T-helper 2 cell treated with Interferon-gamma antibody and Interleukin-4, amounts not matched to agents 5 μg/mL and 100 μg/mL, for 36 hours (primary cell): ENCODE measurements at places on chromosomes 3 and 15.

- DNase-seq = no peak
These were observed 14.2 kb upstream of the NRROS start for GRCh38 chr3:196625331-196625730.

- DNase-seq = no peak
These were observed 3.1 kb downstream of the AGBL1 start for GRCh38 chr15:86082619-86083380.

GRCh38 chr15:25053000-25053815 is 98.4 kb downstream of the SNRPN start:
- no peak for DNase-seq

DNA sequence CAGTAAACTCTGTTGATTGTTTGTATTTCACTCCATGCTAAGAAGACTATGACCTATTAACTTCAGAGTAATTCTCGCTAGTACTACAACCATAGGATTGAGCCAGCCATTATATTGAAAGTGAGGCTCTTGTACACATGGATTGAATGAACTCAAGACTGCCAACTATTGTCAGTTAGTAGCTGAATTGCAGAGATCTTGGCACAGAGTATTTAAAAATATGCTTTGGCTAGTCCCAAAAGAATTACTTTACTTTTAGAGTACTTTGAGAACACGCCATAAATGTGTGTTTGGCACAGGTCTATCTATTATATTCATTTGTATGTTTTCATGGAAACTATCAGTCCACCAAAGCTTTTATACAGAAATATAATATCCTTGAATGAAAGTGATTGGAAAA is 226.7 kb upstream of the DCBLD2 start:
- no peak for DNase-seq

DNA sequence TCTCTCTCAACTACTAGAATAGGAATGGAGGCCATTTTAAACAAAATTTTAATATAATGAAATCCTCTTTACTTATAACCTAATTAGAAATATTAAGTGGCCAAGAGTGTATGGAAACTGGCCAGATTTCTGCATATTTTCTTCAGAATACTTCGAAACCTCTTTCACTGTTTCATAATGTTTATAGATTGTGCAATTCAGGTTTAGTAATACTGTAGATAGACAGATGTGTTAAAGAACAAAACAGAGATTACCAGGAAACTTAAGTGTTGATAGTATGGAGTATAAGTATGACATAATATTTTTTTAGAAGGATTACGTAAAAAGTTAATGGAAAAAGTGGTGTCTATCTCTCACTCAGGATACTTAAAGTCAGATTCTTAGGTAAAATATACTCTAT is 4.7 kb downstream of the ABHD5 start:
- no peak for DNase-seq

GRCh38 chr3:41029356-41029755 is 169.9 kb upstream of the CTNNB1 start:
- DNase-seq = no peak

- DNase-seq = no peak
These were observed 1552.3 kb downstream of the OTOL1 start for GRCh38 chr3:163048881-163049280.

- no peak for DNase-seq
These were observed 545.5 kb downstream of the NTRK3 start for GRCh38 chr15:87711026-87711425.

DNA sequence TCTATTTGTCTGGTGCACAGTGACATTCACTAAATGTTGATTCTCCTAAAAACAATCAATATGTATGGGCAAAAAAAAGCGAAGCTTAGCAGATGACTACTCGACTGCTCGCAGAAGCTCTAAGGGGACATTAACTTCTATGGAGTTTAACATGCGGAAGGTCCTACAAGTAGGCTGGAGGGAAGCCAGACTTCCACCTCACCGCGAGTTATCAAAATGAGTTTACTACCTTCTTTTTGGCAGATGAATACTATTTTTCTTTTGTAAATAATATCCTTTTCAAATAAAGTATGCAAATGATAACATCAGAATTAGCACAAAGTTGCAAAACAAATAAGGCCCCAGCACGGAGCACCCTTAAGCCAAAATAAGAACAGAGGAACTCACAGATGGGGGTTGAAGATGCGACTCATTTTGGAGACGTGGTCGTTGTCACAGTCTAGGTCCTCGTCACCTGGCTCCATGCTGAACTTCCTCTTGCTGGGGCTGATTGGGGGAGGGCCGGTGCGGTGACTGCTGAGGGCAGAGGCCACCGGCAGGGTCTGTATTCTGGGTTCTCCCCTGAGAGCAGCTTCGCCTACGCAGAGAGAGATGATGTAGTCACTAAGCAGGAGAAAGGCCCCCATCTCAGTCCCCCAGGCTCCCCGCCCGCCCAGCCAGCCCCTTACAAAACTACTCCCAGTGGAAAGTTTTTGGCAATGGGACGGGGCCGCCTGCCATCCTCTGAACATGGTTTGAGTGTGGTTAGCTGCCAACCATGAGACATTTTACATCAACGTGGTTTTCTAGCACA is 42.1 kb downstream of the VGLL4 start:
- peak; percentile 23 for DNase-seq

- no peak for DNase-seq
These were observed 138.8 kb upstream of the PRR20G start for GRCh38 chr3:127426444-127427153.

DNA sequence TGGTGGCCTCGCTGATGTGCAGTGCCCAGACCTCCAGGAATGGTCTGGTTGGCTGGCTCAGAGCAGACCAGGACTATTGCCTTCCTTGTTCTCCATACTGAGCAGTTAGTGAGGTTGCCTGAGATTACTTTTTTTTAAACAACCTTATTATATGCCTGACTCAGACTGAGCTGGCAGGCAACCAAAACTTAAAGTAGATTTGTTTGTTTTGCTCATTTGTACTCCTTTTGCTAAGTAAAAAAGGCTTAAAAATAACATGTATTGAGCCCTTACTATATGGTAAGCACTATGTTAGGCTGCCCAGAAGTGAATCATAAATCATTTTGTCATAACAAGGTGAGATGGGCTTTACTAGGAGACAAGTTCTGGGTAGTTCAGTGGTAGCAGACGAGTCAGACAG is 92.4 kb downstream of the GHSR start:
- no peak for DNase-seq

DNA sequence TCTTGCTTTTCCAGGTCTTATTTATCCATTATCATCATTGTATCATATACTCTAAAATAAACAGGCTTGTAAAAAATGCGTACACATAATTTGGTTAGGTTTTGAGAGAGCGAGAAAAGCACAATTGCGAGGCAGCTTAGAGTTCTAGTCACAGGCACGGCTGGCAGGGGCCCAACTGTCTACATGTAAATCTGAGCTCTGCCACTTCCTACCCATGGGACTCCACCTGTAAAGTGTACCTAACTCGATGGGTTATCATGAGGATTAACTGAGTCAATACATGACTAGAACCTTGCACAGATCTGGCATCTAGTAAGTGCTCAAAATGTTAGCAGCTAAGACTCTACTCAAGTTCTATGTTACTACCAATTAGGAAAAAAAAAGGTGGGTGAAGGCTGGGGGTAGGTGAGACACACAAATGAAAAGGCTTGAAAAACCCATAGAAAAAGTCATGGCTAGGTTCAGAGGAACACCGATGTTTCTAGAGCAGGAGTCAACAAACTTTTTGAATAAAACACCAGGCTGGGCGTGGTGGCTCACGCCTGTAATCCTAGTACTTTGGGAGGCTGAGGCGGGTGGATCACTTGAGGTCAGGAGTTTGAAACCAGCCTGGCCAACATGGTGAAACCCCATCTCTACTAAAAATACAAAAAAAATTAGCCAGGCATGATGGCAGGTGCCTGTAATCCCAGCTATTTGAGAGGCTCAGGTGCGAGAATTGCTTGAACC is 36.2 kb downstream of the GLB1 start:
- peak; percentile 36 for DNase-seq

- no peak for DNase-seq
These were observed 135.2 kb downstream of the VGLL4 start for GRCh38 chr3:11508346-11509172.

- DNase-seq = no peak
These were observed 65.2 kb upstream of the CHL1 start for GRCh38 chr3:131151-131888.

DNA sequence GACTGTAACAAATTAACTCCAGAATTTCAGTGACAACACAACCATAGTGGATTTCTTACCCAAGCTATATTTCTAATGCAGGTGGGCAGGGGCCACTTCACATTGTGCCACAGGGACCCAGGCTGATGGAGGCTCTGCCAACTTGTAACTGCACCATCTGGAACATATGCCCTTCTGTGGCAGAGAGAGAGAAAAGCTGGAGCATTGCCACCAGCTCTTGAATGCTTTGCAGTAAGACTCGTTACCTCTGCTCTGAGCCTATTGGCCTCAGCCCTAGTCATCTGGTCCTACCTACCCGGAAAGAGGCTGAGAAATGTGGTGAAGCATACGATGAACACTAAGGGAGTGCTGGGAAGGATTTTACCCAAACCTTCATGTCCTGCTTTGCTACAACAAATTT is 587.1 kb downstream of the ZNF385D start:
- no peak for DNase-seq

- DNase-seq = no peak
These were observed 44.0 kb downstream of the SMAD3 start for GRCh38 chr15:67109141-67110034.

GRCh38 chr15:56653787-56654186 is 79.5 kb downstream of the ZNF280D start:
- no peak for DNase-seq

DNA sequence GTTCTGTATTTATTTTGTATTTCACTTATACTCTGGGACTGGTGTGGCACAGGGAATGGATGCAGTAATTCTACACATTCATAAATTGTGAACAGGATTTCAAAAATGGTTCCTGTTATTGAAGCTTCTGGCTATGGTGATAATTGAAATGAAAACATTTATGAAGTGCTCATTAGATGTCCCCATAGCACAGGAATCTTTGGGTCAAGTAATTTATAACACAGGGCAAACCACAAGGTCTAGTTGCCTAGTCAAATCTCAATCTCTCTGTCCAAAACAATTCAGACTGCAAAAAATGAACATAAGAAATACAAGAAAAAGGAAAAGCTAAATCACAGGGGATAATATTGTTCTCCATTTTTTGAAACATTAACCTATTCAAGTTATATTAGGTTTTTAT is 117.5 kb upstream of the PTPRG start:
- no peak for DNase-seq

GRCh38 chr15:60118626-60119025 is 114.5 kb downstream of the FOXB1 start:
- no peak for DNase-seq

DNA sequence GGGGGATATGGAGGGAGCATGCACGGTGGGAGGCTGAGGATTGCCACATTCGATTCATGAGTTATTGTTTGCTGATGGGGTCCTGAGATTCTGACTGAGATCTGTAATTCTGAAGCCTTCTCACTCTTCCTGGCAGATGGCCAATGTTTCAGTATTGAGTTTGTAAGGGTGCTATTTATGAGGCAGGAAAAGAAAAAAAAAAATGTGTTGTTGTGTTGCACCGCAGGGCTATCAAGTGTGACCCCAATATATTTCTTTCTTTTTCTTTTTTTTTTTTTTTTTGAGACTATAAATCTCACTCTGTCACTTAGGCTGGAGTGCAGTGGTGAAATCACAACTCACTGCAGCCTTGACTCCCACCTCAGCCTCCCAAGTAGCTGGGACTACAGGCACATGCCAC is 3.2 kb upstream of the SENP2 start:
- DNase-seq = no peak

GRCh38 chr15:80736560-80736959 is 41.5 kb downstream of the ABHD17C start:
- no peak for DNase-seq

- no peak for DNase-seq
These were observed 429 bp upstream of the LOXL1 start for GRCh38 chr15:73925848-73926218.

DNA sequence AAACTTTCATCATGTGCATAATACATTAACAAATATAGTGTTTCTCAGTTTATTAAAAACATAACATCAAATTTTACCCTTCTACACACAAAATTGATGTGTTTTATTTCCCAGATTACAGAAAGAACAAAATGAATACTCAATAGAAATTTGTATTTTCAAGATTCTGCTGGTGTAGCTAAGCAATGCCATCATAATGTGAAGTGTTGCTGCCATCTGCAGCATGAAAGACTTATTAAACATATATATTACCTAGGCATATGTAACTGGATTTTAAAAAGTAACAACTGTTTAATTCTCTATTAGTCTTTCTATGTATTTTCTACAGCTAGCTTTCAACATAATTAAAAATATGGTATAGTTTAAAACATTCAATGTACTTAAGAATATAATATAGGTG is 27.5 kb downstream of the PLSCR5 start:
- no peak for DNase-seq
